Activated CD4-positive, alpha-beta T cell treated with anti-CD3 and anti-CD28 coated beads, Interleukin-2, amount 10 ng/mL, durations not matched to agents 7 days and 5 days (primary cell): ENCODE measurements at places on chromosomes 7 and 10.

GRCh38 chr10:13092291-13093102, 7.5 kb upstream of the OPTN start:
- H3K36me3 ChIP-seq, result no peaks in the 10 kb centered on the region
- peaks cover 9% of the 10 kb centered on the region for H3K4me1 ChIP-seq
- H3K27ac ChIP-seq, result no peak overlapping the region
- H3K4me3 ChIP-seq, result no peak overlapping the region
- DNase-seq, result no peak

- peaks cover 3% of the 10 kb centered on the region for H3K36me3 ChIP-seq
- no peak for DNase-seq
- H3K27me3 ChIP-seq, result no peaks in the 10 kb centered on the region
- no peak overlapping the region for H3K27ac ChIP-seq
- no peak overlapping the region for H3K4me3 ChIP-seq
Measured at GRCh38 chr7:76505168-76506080, 4.9 kb upstream of the UPK3B start.

DNA sequence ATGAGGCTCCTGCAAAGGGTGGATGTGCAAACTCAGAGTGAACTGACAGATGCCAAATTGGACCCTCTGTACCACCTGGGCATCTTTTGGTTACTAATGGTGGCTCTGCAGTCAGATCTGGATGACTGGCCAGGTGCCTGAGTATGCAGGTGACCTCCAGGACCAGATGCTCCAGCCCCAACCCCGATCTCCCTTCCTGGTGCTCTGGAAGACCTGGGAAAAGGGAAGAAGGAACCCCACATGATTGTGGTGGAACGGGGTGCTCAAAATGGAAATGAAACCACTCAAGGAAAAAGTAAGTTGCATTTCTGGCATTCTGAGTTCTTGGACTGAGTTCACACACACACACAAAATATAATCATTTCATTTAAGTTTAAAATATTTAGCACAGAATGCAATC, 9.8 kb upstream of the AEBP1 start:
- peaks cover 23% of the 10 kb centered on the region for H3K4me1 ChIP-seq
- no peak overlapping the region for H3K27ac ChIP-seq
- no peak overlapping the region for H3K4me3 ChIP-seq
- H3K27me3 ChIP-seq, result no peaks in the 10 kb centered on the region
- no peaks in the 10 kb centered on the region for H3K36me3 ChIP-seq

DNA sequence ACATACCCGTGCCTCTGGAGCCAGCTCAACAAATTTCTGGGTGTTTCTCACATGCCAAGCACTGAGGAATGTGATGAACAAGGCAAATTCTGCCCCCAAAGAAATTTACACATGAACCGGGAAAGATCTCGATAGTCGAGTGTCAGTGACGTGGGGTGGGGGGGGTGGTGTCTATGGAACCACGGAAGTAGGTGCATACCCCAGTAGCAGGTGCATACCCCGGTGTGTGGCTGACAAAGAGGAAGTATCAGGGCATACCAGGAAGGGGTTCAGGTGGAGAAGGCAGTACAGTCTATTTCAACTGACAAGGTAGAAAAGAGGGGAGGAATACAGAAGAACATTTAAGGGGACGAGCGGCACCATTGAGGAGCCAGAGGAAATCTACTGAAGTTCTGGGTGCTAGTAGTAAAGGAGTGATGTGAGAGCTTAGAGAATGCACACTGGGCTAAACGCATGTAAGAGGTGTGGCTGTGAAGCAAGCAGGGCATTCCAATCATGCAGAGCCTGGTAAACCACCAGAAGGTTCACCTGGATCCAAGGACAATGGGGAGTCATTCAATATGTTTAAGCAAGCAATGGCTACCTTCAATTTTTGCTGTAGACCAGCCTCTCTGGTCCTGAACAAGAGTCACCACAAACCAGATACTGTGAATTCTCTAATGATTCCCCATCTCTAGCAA, 6.2 kb downstream of the CCDC6 start:
- no peaks in the 10 kb centered on the region for H3K27me3 ChIP-seq
- DNase-seq, result no peak
- H3K27ac ChIP-seq, result no peak overlapping the region
- peaks cover 20% of the 10 kb centered on the region for H3K36me3 ChIP-seq

DNA sequence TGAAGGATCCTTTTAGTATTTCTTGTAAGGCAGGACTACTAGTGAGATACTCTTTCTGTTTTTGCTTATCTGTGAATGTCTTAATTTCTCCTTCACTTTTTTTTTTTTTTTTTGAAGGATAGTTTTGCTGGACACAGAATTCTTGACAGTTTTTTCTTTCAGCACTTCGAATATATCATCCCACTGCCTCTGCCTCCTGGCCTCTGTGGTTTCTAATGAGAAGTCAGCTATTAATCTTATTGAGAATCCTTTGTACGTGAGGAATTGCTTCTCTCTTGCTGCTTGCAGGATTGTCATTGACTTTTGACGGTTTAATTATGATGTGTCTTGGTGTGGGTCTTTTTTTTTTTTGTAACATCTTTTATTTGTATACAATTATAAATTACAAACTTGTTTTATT, 12.6 kb upstream of the WAC start:
- H3K4me3 ChIP-seq, result no peak overlapping the region
- H3K4me1 ChIP-seq, result peaks cover 13% of the 10 kb centered on the region
- peaks cover 11% of the 10 kb centered on the region for H3K27me3 ChIP-seq
- no peak for DNase-seq
- no peak overlapping the region for H3K27ac ChIP-seq

DNA sequence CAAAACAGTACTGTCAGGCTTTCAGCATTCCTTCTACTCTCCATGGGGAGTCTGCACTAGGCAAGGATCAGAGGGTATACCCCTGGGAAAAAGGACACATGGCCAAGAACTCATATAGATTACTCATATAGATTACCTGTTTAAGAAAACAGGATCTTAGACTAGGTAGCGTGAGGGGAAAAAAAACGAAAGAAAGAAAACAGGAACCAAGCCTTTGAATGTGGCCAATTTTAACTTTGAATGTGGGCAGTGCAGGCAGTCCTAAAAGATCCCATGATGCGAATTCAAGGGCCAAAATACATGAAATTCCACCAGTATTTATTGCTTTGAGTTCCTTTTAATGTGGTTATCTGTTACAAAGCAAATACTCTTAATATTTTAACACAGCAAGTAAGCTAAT, 108.6 kb upstream of the TAC1 start:
- no peak overlapping the region for H3K27ac ChIP-seq
- H3K36me3 ChIP-seq, result no peaks in the 10 kb centered on the region
- no peaks in the 10 kb centered on the region for H3K4me1 ChIP-seq
- H3K27me3 ChIP-seq, result peaks cover 2% of the 10 kb centered on the region

DNA sequence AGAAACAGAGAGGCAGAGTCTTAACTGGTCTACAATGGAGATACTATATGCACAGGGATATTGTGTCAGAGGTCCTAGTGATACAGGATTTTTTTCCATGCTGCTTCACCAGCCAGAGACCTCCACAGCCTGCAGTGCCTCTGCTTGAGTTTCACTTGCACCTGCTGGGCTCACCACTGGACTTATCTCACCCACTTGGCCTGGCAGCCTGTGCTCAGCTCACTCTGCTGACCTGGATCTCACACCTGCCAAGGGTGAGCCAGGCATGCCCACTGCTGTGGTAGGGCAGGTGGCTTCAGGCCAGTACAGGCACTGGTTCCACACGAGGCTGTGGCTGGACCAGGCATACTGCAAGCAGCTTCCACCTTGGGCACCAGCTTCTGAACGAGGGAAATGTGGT, 36.6 kb downstream of the PNLIPRP3 start:
- no peak for DNase-seq
- no peak overlapping the region for H3K27ac ChIP-seq
- peaks cover 2% of the 10 kb centered on the region for H3K27me3 ChIP-seq
- H3K4me3 ChIP-seq, result no peak overlapping the region

GRCh38 chr7:96910486-96910885, 94.9 kb upstream of the DLX6 start:
- no peaks in the 10 kb centered on the region for H3K36me3 ChIP-seq
- H3K27me3 ChIP-seq, result peaks cover 15% of the 10 kb centered on the region
- H3K4me1 ChIP-seq, result no peaks in the 10 kb centered on the region

GRCh38 chr10:99435986-99436638, 5.7 kb upstream of the GOT1 start:
- no peak overlapping the region for H3K4me3 ChIP-seq
- no peak overlapping the region for H3K27ac ChIP-seq
- H3K36me3 ChIP-seq, result peaks cover 3% of the 10 kb centered on the region
- peak; percentile 10 for DNase-seq
- H3K27me3 ChIP-seq, result no peaks in the 10 kb centered on the region

GRCh38 chr10:76119515-76119914, 688.1 kb downstream of the LRMDA start:
- no peak overlapping the region for H3K27ac ChIP-seq
- no peaks in the 10 kb centered on the region for H3K27me3 ChIP-seq
- no peak overlapping the region for H3K4me3 ChIP-seq
- DNase-seq, result no peak

- no peak for DNase-seq
- peaks cover 6% of the 10 kb centered on the region for H3K4me1 ChIP-seq
- no peak overlapping the region for H3K4me3 ChIP-seq
Measured at GRCh38 chr7:106520962-106521514, 139.9 kb downstream of the CCDC71L start.

DNA sequence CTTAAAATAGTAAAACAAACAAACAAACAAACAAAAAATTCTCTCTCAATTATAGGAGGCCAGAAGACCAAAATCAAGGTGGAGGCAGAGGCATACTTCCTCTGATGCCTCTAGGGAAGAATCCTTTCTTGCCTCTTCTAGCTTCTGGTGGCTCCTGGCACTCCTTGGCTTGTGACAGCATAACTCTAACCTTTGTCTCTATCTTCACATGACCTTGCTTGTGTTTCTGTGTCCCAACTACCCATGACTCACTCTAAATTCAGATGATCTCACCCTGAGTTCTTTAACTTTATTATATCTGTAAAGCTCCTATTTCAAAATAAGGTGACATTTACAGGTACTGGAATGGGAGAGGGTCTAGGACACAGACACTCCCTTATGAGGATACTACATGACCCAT, 88.3 kb upstream of the ANTXRL start:
- no peak overlapping the region for H3K27ac ChIP-seq
- no peak for DNase-seq
- peaks cover 7% of the 10 kb centered on the region for H3K36me3 ChIP-seq
- no peaks in the 10 kb centered on the region for H3K27me3 ChIP-seq

DNA sequence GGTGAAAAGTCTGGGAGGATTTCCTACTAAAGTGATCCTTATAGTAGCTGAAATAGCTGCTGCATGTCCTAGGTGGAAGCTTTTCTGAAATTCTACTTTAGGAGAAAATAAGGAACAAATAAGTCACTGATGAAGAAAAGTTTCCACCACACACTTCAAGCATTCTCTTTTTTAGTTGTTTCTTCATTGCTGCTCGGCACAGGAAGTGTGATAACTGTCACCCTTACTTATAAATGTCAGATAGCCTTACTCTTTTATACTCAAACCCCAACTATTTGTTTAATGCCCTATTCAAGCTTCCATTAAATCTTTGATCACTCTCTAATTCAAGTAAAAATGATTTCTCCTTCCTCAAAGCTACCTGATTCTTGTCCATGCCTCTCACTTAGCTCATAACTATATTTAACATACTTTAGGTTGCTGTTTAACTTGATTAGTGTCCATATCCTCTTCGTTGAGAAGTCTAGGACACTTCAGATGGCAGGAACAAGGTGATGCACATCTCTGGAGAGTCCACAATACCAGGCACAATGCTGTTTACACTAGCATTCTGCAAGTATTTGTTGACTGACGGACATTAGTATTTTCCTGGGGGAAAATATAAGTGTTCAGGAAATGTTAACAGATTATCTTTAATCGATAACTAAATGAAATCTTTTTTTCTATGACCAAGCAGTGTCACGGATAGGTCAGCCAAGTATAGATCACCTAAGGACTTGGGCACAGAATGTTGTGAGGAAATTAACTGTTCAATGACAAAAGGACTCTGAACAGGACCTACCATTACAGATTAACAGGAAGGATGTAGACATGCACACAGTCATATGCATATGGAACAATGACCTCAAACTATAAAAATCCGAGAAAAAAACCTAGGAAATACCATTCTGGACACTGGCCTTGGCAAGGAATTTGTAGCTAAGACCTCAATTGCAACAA, 67.4 kb downstream of the ZNF438 start:
- peaks cover 5% of the 10 kb centered on the region for H3K4me1 ChIP-seq
- H3K4me3 ChIP-seq, result no peak overlapping the region
- no peaks in the 10 kb centered on the region for H3K27me3 ChIP-seq
- DNase-seq, result no peak
- H3K27ac ChIP-seq, result no peak overlapping the region

DNA sequence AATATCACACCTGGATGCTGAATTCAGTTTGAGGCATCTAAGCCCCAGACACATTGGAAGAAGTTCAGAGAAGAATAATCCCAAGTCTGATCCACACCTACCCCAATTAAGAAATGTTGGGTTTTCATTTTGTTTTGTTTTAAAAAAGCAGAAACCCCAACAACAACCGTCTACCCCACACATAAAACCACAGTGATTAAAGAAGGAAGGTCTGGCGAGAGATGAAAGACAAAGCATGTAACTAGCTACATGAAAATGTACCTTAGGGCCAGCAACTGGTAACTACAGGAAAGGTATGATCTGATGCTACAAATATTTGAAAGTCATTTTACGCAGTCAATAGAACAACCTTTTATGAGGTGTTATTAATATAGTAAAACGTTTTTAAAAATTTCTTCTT, 1112.3 kb downstream of the GATA3 start:
- DNase-seq, result no peak
- no peaks in the 10 kb centered on the region for H3K27me3 ChIP-seq
- H3K4me1 ChIP-seq, result peaks cover 23% of the 10 kb centered on the region

DNA sequence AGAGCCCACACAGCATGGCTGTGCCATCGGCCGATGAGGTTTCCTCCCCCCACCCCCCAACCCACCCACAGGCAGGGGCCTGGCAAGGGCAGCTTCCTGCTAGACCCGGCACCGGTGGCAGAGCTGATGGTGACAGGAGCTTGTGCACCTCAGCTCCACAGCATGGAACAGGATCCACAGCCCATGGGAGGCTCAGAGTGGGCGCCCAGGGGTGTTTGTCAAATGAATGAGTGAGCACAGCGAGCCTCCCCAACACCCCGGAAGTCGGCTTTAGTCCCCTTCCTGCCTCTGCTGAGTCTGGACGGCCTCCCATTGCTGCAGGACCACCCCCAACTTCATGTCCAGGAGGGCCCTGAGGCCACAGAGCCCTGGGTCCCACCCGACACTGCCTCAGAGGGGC, 68.9 kb downstream of the PDGFA start:
- no peaks in the 10 kb centered on the region for H3K36me3 ChIP-seq
- no peak overlapping the region for H3K4me3 ChIP-seq
- H3K27me3 ChIP-seq, result peaks cover 8% of the 10 kb centered on the region
- DNase-seq, result no peak
- peaks cover 6% of the 10 kb centered on the region for H3K4me1 ChIP-seq
- H3K27ac ChIP-seq, result no peak overlapping the region

GRCh38 chr10:72336259-72337038, 18.3 kb downstream of the DNAJB12 start:
- H3K4me1 ChIP-seq, result peaks cover 74% of the 10 kb centered on the region
- H3K4me3 ChIP-seq, result no peak overlapping the region
- no peak for DNase-seq
- peak overlapping the region; percentile 77 for H3K27ac ChIP-seq
- H3K27me3 ChIP-seq, result no peaks in the 10 kb centered on the region
- peaks cover 41% of the 10 kb centered on the region for H3K36me3 ChIP-seq

- H3K4me1 ChIP-seq, result peaks cover 22% of the 10 kb centered on the region
- no peak for DNase-seq
Measured at GRCh38 chr7:74267756-74268565, 13.8 kb upstream of the RFC2 start.
